ENCODE measurements at places on chromosomes 7 and 10.
A peak's percentile ranks its signal among the peaks of the same experiment; 100 is the strongest.

DNA sequence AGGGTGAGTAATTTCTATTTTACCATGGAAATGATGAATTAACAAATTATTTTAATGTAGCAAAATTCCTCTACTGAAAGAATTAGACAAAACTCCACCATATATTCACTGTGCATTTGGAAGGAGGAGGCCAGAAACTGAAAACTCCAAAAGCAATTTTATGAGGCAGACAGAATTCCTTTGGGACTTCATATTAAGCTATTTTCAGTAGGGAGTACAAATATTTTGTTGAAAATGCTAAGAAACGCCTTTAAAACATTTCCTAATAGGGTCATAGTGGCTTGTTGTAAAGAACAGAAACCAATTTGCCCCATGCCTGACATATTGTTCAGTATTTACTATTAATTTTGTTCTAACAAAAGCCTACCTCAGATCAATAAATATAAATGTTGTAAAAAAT is 117.8 kb downstream of the TES start:
- no peak for DNase-seq

DNA sequence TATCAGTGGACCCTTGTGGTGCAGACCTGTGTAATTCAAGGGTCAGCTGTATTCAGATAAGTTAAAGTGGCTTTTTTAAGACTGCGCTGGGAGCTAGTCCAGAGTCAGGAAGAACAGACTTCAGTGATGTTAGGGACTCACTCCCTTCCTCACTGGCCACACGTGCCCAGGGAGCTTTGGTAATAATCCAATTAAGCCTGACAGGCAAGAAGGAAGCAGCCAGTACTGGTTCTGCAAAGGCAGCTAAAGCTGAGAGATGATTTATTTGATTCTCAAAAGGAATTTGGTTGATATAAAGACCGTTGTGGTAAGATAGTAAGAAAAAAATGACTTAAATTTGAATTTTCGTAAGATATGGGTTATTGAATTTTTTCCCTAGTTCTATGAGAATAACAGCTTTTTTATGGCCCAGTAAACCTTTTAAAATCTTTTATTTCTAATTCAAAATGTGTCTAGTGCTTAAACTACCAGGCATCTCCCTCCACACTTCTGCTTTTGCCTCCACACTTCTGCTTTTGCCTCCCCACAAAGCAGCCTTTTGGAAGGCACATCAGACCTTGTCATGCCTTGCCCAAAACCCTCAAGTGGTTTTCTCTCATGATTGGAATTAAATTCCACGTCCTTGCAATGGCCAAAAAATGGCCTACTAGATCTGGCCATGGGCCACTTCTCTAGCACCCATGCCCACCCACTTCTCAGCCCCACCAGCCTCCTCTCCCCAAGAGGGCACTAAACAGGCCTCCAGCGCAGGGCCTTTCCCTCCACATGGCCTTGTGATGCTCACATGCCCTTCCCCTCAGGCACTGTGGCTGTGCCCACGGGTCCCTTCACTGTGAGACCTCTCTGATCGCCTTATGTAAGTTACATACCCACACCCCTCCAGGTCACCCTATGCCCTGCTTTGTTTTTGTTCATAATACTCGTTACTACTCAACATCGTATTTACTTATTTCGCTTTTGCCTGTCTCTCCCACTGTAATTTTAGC is 92.5 kb downstream of the POU6F2 start:
- no peak for DNase-seq

DNA sequence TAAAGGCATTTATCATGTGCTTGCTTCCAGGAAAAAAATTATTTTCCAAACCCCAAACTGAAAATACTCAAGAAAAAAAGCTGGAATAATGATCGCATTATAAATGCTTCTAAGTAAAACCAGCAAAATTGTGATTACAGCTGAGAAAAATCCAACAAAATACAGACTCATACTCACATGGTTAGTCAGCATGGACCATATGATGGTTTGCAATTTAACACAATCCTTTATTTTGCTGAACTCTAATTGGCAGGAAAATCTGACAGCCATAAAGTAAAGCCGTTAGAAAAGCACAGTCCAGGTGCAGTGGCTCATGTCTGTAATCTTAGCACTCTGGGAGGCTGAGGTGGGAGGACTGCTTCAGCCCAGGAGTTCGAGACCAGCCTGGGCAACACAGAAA is 59.6 kb downstream of the BRI3 start:
- peak; percentile 54 for DNase-seq

DNA sequence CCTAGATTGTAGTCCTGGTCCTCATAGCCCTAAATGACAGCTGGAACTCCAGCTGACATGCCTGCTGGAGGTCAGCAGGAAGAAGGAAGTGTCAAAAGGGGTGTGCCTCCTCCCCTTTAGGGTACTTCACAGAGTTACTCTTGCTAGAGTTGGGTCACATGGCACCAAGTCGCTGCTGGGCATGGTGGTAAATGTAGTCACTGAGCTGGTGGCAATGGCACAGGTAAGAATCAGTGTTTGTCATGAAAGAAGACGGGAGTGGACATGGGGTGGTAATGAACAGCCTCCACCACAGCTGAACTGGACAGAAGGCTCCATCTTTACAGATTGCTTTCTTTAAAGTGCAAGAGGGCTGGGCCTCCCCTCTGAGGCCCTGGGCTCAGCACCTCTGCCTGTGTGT is 122.3 kb downstream of the ACTR3B start:
- DNase-seq = no peak

- no peak for DNase-seq
Observed at GRCh38 chr7:986766-987751, 4.1 kb downstream of the CYP2W1 start.

GRCh38 chr7:129698516-129699418 is 87.2 kb downstream of the NRF1 start:
- no peak for DNase-seq

GRCh38 chr10:124521429-124521871 is 59.8 kb downstream of the LHPP start:
- no peak for DNase-seq

GRCh38 chr7:51471981-51472296 is 155.3 kb upstream of the COBL start:
- no peak for DNase-seq

GRCh38 chr7:29567174-29567573 is 3.5 kb downstream of the PRR15 start:
- no peak for DNase-seq

- no peak for DNase-seq
Observed at GRCh38 chr10:8325024-8325980, 270.8 kb downstream of the GATA3 start.

GRCh38 chr10:23370106-23370505 is 25.5 kb upstream of the C10orf67 start:
- peak; percentile 28 for DNase-seq

DNA sequence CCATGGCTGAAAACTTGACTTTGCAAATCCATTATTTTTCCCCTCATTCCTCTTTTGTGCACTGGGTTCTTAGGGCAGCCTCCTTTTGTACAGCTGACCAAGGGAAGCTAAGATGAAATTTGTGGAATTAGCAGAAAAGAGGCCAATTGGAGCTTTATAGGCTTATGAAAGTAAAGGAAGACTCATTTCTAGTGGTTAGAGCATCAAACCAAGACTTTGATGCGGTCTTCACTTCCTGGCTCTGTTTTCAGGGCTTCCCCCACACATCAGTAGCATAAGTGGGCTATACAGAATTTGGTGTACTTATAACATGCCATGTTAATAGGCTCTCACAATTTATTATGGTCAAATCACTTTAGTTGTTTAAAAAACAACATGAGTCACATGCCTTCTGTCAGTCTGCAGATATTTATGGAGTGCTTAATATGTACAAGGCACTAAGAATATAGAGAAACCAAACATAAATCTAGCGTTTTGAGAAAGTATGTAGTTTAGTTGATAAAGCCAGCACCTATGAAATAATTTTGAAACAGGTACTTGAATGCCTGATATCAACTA is 5.7 kb downstream of the AUTS2 start:
- DNase-seq = no peak

DNA sequence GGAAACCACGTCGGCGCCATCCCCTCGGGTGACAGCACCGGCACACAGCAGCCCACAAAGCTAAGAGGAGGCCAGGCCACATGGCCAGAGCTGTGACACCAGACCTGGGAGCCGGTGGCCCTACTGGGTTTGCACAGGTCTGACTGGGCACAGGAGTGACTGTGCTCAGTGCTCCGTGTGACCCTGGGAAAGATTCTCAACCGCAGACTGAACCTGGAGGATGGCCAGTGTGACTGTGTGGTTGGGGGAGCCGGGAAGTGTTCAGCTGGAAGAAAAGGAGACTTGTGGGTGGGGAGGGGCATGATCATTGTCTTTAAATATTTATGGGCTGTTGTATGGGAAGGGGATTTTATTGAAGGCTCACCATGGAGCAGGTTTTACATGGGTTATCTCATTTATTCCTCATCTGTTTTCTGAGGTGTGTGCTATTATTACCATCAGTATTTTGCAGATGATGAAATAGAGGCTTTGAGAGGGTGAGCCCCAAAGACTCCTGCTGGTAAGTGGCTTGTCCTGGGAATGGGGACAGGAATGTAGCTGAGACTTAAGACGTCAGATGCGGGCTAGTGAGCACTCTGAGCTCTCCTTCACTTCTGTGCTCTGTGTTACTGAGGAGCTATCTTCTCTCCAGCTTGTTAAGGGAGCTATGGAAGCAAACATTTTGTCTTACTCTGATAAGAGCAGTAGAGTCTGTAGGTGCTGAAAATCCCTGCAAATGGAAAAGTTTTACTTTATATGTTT is 127.5 kb downstream of the TMEM178B start:
- no peak for DNase-seq

DNA sequence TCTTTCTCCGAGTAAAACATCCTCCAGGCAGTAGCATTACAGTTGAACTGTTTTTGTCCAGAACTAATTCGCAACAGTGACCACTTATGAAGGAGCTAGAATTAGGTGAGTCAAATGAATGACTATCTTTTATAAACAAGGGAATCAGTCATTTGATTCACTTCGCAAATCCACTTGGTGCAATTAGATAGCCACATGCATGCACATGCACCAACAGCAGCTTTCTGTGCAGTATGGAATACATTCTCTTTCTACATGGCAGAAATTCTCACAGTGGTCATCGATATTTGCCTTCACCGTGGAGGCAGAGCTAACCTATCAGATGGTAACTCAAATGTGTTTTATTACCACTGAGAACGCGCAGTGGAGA is 118.8 kb downstream of the CDK6 start:
- DNase-seq = no peak

- peak; percentile 70 for DNase-seq
Observed at GRCh38 chr7:24665564-24666294, 91.5 kb downstream of the GSDME start.

GRCh38 chr7:27435461-27435860 is 192.9 kb downstream of the EVX1 start:
- peak; percentile 25 for DNase-seq

- DNase-seq = no peak
Observed at GRCh38 chr10:119496273-119496672, 46.2 kb downstream of the RGS10 start.

- DNase-seq = no peak
Observed at GRCh38 chr7:150736864-150737263, 354 bp upstream of the GIMAP5 start.

DNA sequence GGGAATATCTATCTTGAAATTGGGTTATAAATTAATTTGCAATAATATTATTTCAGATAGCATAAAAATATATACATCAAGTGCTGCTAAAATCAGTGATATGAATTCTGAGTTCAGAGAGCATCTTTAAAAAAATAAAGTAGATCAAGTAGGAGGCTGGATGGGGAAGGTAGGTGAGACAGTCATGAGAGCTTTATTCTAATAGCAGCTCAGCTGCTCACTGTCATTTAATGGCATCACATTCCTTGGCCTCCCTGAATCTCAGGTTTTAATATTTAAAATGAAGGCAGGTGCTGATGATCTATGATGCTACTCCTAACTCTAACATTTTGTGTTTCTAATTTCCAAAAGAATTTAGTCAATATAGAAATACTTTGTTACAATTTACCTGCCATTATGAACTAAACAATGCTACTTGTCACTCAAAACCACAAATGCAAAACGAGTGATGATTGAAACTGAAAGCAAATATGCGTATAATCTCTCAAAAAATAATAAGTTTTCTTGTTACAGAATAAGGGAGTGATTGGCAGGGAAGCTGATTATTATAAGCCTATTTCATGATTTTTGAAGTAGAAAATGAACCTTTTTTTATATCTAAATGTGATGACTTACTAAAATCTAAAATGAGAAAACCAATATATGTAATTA is 147.6 kb upstream of the CSTF2T start:
- DNase-seq = no peak

GRCh38 chr7:91512958-91513357 is 248.7 kb downstream of the FZD1 start:
- no peak for DNase-seq

DNA sequence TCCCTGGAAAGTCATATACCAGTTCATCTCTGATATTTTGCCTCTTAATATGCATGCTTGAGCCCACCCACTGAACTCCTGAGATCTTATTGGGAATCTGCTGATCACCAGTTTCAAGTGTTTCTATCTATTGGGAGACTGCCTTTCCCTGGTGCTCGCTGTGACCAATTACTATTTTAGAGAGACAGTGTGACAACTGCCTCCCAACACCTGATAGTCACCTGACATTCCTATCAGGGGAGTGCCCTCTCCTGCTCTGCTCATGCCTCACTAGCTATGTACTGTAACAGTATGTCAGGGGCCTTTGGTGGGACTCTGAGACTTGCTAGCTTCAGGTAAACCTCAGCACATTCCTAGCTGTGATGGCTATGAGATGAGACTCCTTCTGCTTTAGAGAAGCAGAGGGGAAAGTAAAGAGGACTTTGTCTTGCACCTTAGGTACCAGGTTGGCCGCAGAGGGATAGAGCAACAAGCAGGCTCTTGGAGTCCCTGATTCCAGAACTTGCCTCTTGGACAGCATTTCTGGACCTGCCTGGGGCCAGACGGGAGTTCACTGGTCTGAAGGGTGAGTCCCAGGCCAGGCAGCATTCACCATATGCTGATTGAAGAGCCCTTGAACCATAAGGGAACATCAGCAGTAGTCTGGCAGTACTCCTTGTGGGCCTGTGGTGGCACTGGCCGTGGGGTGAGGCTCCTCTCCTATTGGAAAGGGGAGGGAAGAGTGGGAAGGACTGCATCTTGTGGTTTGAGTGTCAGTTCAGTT is 34.4 kb upstream of the ARHGAP12 start:
- DNase-seq = no peak

DNA sequence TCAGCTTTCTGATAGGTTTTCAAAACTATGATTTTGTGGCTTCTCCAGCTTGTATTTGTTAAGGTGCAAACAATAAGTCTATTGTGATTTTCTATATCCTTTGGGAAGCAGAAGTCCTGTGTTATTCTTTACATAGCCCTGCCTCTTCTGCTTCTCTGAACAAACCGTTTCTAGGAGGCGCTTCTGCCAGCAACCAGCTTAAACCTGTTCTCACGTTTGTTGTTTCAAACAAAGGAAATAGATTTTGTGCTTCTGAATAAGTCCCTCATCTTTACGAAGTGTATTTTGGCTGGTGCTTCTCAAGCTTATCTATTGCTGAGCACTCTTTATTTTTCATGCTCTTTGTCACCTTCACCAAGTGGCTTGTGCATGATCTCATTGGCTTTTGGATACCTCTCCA is 61.0 kb downstream of the VTI1A start:
- DNase-seq = no peak

Data from GM03348 (cell line).